Activated naive CD4-positive, alpha-beta T cell treated with anti-CD3 and anti-CD28 coated beads, Interleukin-2, amount 50 U/mL, for 72 hours (primary cell): ENCODE measurements at places on chromosomes 5 and 9. TPM values are rescaled to one million over a fixed set of nuclear protein-coding genes. Genes with fewer than 3 reads are reported as not detected.

DNA sequence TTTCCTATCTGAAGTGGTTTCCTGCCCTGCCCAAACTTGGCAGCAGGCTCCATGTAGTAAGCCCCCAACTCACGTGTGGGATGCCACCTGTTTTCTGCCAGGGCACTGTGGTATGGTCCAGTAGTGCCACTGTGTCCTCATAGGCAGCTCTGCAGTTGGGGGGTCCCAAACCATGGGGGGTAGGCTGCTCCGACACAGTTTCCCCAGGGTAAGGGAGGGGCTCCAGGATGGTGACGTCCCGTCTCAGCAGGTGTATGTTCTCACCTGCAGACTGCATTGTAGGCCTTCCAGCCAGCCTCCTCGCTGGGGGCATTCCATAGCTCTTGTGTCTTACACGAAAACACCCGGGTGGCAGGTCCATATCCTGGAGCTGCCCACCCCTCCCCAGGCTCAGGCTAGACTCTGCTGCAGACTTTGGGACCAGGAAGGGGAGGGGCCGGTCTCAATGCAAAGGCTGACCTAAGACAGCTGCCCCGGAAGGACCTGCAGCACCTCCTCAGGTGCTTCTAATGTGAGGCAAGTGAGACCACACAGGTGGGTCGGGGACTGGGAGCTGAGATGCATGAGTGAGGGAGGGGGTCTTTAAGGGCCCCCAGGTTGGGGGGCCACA is 330.5 kb upstream of the IRX4 start:
- no peak for DNase-seq

DNA sequence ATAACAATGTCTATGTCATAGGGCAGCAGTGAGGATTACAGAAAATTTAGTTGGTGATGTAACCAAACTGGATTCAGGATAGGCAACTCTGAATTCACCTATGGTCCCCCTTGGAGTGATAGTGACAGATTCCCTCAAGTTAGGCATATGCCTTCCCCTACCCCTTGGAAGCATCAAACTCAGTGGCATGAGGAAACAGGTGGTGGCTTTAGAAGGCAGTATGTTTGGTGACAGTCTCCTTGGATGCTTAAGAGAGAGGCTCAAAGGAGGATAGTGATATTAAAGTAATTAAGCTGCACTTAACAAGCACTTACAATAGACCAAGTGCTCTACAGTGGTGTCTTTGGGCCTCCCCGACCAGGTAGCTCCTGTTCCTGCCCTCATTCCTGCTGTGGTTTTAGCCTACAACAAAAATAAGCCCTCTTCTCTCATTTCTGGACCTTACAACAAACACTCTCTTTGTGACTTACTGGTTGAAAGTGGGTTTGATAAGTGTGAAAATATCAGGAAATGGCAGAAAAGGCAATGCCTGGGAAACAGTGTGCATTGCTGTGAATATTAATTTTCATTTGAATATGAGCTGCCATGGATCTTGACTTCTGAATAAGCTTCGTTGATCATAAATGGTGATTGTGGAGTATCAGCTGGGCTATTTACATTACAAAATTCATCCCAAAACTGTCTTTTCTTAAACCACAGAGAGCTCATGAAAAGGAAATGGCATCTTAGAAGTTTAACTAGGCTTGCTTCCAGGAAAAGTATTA is 29.2 kb downstream of the NR4A3 start:
- DNase-seq: no peak

GRCh38 chr9:94680020-94680419 is 40.7 kb upstream of the FBP1 start:
- no peak for DNase-seq

GRCh38 chr9:37790096-37790495 is 5.2 kb upstream of the EXOSC3 start:
- no peak for DNase-seq

- no peak for DNase-seq
These were observed 21.2 kb downstream of the IL9 start for GRCh38 chr5:135874461-135874860.

DNA sequence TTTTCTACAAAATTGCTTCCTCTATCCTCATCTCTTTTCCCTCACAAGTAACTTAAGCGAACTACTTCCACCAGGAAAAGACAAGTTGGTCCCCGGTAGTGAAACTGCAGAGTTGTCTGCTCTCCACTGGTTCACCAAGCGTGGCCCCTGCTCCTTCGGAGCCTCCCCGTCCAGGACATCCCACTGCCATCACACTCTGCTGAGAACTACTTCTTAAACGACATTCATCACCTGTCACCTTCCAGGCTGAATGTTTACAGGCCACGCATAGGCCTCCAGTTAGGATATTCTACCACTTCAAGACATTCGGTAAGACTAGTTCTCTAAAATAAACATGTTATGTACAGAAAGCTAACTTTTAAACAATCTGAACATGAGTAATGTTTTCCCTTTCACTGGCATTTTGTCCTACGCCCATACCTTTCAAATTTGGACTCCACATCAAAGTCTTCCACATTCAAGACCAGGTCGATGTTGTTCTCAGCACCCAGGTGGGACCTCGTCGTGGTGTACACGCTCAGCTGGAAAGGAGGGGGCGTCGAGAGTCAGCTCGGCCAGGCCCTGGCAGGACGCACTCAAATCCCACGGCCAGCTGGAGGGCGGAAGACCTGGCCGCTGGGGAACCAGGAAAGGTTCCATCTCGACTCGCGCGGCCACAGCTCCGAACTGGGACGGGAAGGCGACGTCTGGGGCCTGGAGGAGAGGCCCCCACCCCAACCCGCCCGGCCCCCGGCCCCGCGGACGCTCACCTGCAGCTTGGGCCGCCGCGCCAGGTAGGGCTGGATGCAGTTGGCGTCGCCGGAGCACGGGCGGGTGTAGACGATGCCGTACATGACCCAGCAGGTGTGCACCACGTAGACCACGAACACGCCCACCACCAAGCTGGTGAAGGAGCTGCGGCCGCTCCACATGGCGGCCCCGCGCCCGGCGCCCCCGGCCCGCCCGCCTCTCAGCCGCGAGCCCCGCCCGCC is 683 bp downstream of the CLPTM1L start:
- peak; percentile 15 for DNase-seq

GRCh38 chr5:27325513-27325912 is 287.1 kb upstream of the CDH9 start:
- DNase-seq: no peak

GRCh38 chr9:137301081-137301947 is 757 bp downstream of the NRARP start:
- peak; percentile 60 for DNase-seq

GRCh38 chr5:172658961-172659501 is 18.0 kb downstream of the NEURL1B start:
- DNase-seq: no peak

DNA sequence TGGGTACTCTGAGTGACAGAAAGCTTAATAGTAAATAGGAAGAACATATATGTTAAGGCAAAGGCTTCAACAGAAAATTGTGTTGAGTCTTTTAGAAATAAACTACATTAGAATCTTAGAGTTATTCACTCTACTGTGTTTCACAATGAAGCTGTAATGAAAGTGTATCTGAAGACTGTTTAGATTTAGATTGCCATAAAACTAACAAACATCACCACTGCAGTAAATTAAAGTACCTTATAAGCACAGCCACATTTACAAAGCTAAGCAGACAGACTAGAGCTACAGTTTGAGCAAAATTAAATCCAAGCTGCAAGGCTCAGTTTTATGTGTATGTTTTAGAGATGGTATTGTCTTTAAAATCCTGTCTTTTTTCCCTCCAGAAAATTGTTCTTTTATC is 172.4 kb downstream of the PBX3 start:
- no peak for DNase-seq

DNA sequence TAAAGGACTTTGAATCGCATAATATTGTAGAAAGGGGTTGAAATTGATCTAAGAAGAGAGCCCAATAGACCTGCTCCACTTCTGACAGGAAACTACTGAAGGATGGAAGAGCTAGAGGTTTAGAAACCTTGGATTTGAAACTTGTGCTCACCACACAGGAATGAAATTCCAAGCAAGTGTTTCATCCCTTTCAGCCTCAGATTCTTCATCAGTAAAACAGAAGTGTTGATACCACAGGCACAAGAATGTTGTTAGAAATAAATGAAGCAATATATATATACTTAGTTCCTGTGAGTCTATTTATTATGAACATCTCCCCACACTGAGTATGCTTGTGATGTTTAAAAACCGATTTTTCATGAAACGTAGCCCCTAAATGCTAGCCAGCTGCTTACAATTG is 43.8 kb downstream of the PRRC1 start:
- DNase-seq: no peak

CFAP157 gene
- not detected for total RNA-seq

GLRA1 gene
- not detected for total RNA-seq

DBN1 gene
- 5.5 TPM for total RNA-seq

WWC1 gene
- total RNA-seq: 1.9 TPM
